ENCODE measurements at places on chromosomes 5 and 9. TPM values are rescaled to one million over a fixed set of nuclear protein-coding genes. Genes with fewer than 3 reads are reported as not detected.

DNA sequence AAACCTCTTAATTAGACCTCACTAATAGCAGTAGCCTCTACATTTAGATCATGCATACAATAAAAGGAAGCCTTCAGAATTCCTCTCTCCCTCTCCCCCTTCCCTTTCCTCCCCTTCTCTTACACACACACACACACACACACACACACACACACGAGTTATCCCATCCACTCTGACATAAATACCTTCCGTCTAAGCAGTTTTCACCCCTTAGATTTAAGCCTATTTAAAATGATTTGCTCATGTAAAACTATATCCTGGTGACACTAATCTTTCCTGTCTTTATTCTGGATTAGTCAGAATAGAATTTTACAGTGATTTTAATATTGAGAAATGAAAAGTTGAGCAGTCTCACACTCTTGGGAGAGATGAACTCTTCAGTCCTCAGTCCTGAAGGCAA, 35.0 kb downstream of the PRELID2 start:
- no peak for DNase-seq

DNA sequence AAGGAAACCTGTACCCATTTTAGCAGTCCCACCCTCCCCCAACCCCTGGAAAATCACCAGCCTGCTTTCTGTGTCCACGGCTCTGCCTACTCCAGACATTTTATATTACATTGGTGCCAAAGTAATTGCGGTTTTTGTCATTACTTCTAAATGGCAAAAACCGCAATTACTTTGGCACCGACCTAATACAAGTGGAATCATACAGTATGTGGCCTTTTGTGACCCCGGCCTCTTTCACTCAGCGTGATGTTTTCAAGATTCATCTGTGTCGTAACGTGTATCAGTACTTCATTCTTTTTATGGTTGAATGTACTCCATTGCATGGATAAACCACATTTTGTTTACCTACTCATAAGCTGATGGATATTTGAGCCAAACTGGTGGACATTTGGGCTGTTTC, 9.7 kb upstream of the ORM1 start:
- no peak for DNase-seq

GRCh38 chr5:132198571-132198970, 29.1 kb downstream of the P4HA2 start:
- no peak for DNase-seq

DNA sequence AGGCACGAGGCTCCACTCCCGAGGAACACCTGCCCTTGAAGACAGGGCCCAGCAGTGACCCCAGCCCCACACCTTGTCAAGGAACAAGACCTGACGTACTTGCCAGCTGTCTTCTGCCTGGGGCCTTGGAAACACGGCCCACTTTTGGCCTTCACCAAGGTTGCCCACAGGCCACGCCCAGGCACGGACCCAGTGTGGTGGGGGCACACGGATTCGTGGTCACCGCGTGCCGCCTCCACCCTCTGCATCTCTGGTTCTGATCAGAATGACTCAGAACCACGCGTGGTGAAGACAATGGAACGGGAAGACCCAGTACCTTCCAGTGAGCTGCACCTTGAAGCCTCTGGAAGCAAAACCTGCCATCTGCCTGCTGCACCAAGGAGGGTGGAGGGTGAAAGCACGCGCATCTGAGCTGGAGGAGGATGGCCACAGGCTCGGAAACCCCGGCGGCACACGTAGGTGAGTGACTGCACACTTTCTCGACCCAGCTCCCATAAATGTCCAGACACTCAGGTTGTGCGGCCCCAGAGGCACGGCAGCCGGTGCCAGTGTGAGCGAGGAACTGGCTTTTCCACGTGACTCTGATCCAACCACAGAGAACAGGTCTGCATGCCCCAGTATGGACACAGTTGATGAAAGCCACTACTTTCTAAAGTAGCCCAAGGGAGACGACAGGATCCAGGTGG, 36.5 kb downstream of the LPCAT1 start:
- no peak for DNase-seq

GRCh38 chr5:38591523-38591849, 35.0 kb upstream of the LIFR start:
- no peak for DNase-seq

- no peak for DNase-seq
Observed at GRCh38 chr9:36164989-36165388, 4.2 kb upstream of the CCIN start.

- no peak for DNase-seq
Observed at GRCh38 chr9:22645893-22646292, 199.3 kb downstream of the DMRTA1 start.

- no peak for DNase-seq
Observed at GRCh38 chr5:112355058-112355685, 63.9 kb downstream of the EPB41L4A start.

DNA sequence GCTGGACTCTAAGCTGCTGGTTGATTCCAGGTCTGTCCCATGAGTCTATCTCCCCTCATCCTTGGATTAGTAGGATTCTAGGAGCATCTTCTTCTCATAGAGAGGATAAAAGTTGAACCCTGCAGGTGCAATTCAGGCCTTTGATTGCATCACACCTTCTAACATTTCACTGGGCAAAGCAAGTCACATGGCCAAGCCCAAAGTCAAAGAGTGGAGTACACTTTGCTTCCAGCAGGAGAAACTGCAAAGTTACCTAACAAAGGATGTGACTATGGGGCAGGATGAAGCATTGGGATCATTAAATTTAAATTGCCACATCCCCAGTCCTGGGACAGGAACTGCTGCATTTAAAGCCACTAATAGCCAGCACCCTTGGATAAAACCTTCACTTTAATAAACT, 51.0 kb upstream of the EGFLAM start:
- DNase-seq, result no peak

DNA sequence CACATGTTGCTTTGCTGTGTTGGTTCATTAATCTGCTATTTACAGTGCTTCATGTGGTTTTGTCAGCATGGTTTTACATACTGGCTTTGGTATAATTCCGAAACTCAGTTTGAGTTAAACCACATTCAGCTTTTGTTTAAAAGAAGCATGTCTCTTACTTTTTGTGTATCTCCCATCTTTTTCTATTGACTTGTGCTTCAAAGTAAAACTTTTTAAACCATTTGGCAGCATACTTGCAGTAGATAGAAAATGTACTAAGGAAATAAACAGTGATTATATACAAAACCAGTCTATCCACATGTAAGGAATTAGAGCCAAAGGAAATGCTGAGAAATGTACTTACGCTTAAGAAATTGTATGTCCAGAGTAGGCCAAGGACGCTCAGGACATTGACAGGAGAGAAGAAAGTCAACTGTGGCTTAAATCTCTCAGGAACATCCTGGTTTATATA, 286.9 kb downstream of the ARHGEF28 start:
- DNase-seq, result no peak

- DNase-seq, result no peak
Observed at GRCh38 chr5:82702046-82702445, 375.1 kb downstream of the TMEM167A start.

GRCh38 chr5:172554562-172554961, 86.5 kb upstream of the NEURL1B start:
- DNase-seq, result no peak

GRCh38 chr9:136552117-136552703, 6.4 kb upstream of the NOTCH1 start:
- no peak for DNase-seq

DNA sequence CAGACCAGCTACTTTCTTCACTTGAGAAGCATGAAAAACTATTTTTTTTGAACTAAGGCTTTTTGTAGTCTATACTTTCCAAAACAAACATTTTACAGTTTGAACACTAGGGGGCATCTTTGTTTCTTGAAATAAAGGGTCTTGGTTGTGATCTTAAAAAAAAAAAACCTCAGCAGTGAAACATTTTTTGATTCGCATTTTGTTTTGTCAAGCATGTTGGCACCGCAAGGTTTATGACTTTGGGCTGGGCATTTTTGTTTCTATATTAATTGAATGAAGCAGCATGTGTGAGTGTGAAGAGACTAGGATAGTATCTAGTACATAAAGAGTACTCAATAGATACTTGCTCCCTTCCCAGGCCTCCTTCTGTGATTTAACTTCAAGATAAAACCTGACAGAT, 31.6 kb upstream of the ACOT12 start:
- peak; percentile 24 for DNase-seq

DNA sequence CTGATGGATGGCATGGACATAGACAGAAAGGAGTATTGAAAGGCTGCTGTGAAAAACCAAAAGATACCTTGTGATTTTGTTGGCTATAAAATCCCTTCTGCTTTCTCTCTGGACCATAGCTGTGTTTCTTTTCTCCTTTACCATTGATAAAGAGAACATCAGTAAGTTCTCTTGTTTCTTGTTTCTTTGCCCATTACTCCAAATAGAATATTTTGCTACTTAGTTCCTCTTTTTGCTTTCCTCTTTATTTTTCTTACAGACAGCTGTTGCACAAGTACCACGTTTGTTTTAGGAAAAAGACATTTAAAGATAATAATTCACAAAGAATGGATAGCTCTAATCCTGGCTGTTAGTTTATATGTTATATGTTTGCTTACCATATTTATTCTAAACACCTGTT, 1129.2 kb downstream of the DTWD2 start:
- no peak for DNase-seq

- DNase-seq, result no peak
Observed at GRCh38 chr5:14209222-14209822, 66.2 kb downstream of the TRIO start.

DNA sequence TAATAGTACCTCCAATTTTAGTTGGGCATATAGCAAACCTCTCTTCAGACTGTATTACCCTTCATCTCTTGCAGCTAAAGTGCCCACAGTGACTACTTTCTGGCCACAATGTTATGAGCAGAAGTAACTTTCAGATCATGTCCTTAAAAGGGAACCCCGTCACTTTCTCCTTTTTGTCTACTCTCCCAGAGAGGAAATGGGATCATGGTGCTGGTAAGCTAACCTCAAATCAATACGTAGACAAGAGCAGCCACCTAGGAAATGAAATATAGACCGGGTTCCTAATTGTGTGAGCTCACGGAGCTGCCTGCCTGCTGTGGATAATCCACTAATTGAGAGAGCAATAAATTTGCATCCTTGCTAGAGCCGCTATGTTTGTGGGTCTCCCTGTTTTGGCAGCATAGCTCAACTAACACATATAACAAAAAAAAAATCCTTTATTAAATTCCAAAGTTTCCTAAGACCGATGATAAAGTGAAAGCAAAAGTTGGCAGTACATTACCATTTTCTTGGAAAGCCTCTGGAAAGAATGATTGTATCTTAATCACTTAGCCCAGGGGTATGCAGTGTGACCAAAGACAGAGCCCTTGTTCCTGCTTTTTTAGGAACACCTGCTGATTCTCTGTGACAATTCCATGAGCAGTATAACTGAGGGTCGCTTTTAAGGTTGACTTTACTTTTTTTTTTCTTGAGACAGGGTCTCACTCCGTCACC, 5.6 kb upstream of the IL7R start:
- DNase-seq, result no peak

- no peak for DNase-seq
Observed at GRCh38 chr5:37665272-37665671, 174.6 kb downstream of the GDNF start.

GRCh38 chr5:10685115-10685521, 75.9 kb downstream of the DAP start:
- DNase-seq, result no peak

DNA sequence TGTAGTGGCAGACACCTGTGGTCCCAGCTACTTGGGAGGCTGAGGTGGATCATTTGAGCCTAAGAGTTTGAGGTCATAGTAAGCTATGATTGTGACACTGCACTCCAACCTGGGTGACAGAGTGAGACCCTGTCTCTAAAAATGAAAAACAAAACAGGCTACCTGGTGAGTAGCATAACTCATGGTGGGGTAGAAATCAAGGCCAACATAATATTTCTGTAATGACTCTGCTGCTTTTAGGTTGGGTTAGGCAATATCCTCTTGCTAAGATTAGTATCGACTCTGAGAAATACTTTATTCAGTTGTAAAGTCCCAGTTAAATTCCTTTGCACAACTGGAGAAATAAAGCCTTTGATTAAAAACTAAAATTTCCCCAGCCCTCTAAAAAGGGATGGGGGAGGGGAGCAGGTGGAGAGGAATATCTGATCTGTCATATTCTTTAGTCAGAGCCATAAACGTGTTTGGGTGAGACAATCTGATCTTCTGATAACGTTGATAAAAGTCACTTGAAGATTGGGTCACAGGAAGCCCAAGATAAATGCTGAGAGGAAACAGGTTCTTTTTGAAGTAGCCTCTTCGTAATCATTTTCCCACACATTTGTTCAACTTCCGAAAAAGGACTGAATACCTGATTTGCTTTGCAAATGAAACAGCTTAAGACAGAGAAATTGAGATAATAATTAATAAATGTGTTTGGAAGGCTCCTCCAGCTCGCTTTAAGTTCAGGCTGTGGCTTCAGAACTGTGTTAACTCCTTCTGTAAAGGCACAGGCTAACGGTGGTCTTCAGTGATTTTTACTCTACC, 14.9 kb downstream of the IL4 start:
- DNase-seq, result no peak

DNA sequence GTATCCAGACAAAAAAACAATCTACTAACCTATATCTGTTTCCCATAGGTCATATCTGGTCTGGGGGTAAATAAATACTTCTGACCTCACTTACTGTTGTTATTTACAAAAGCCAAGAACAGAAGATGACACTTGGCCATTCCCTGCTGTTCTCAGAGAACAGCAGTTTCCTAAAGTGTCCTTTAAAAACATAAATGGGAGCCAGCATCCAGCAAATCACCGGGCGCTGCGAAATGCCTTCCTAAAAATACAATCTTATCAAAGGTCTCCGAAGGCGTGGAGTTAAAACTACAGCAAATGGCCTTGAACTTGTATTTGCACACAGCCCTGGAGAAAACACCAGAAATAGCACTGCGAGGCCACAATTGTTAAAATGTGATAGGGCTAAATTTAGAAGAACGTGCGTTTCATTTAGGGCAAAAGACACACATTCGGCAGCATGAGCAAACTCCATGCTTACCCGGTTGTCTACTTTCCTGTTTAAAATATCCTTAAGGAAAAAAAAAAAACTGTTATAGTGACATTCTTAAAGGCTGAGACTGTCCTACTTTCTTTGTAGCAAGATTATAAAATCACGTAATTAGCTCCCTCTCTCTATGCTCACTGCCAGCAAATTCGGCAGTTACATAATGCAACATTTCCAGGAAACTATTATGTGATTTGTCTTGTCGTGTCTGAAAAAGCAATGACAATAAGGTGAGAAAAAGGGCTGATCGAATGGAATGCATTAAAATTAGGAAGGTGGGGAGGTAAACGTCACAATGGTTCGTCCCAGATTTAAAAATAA, 1.5 kb downstream of the NFIL3 start:
- peak; percentile 22 for DNase-seq

- DNase-seq, result no peak
Observed at GRCh38 chr5:38871790-38872551, 26.2 kb downstream of the OSMR start.

NIPAL4 gene
- 0.39 TPM for polyA plus RNA-seq

SLC36A2 gene
- 7.8 TPM for polyA plus RNA-seq

NUTM2F gene
- not detected for polyA plus RNA-seq

IL5 gene
- polyA plus RNA-seq, result not detected

EGR1 gene
- polyA plus RNA-seq, result 134 TPM

WWC1 gene
- 78.7 TPM for polyA plus RNA-seq

ZFP2 gene
- polyA plus RNA-seq, result 7.9 TPM

NKD2 gene
- polyA plus RNA-seq, result 29.6 TPM

SH3PXD2B gene
- polyA plus RNA-seq, result 35.0 TPM

FST gene
- 30.2 TPM for polyA plus RNA-seq

CDHR2 gene
- 21.5 TPM for polyA plus RNA-seq

DOCK2 gene
- 3.6 TPM for polyA plus RNA-seq

MYMK gene
- not detected for polyA plus RNA-seq

SLCO6A1 gene
- not detected for polyA plus RNA-seq
